Amniotic stem cell (primary cell): ENCODE measurements at places on chromosomes 1 and 21.

- DNase-seq, result no peak
Measured at GRCh38 chr21:21119091-21119490, 120.9 kb downstream of the NCAM2 start.

DNA sequence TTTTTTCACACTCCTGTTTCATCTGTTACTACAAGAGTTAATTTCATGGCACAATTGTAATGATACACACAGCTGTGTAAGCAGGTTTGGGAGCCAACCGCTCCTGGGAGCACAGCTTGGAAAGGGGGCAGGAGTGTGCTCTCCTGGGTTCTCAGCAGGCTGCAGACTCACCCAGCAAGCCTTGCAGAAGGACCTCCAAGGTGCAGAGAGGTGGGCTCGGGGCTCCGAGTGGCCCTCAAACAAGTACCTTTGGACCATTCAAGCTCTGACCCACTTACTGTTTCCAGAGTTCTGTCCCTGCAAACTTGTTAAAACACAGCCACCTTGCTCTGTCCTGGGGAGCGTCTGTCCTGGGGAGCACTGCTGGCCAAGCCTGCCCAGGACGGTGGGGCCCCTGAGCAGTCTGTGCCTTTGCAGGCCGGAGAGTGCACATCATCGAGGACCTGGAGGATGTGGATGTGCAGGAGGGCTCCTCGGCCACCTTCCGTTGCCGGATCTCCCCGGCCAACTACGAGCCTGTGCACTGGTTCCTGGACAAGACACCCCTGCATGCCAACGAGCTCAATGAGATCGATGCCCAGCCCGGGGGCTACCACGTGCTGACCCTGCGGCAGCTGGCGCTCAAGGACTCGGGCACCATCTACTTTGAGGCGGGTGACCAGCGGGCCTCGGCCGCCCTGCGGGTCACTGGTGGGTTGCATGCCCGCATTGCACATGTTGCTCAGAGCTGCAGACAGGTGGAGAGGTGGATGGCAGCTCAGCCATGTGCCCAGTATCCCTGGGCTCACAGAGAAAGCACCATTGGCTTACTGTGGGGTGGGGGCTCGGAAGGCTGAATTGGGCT lies 78.0 kb downstream of the OBSCN start:
- no peak for DNase-seq

DNA sequence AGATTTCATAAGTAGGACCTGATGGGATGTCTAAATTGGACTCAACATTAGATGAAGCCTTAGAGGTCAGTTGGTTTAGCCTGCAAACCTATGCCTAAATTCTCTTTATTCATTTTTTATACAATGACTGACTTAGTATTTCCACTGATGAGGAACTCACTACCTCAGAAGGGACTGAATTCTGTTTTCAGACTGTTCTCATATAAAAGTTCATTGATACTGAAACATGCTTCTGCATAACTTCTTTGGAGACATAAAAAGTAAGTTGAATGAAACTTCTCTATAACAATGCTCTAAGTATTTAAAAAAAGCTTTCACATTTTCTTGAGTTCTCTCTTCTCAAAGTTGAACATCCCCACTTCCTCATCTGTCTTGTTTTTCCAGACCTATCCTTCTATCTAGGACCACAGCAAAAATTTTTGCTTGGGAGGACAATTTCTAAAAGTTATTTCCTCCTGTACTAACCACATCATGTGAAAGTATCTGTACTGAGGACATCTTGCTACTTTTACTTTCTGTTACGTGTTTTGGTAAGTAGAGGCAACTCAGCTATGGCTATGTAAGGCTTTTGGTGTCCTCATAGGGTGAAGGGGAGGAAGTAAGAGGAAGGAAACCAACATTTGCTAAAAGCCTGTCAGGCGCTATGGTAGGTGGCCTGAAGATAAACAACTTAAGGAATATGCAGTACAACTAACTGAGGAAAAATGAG lies 64.1 kb downstream of the USP24 start:
- no peak for DNase-seq

DNA sequence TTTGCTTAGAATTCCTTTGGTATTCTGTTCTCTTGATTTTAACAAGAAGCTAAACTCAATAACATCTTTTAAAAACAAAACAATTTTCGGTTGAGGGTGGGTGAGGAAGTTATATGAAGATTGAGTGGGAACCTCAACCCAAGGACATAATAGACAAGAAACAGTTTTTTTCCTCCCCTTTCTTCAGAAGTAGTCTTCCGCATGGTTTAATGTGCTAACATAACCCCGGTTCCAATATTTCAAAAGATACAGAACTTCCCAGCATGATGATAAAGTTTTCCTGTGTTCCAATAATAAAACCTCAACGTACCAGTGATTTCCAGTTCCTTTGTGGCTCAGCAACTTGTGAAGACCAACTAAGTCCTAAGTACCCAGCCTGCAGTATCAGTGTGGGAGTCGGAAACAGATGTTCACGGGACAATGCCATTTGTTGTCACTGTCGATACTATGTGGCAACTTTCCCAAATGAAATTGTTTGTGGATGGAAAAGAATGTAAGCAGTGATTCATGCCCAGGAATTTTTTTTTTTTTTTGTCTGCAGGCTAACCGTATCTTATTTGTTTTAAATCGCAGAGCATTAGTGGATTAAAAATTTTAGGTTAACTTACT lies 48.5 kb downstream of the NR5A2 start:
- DNase-seq, result peak; percentile 43

DNA sequence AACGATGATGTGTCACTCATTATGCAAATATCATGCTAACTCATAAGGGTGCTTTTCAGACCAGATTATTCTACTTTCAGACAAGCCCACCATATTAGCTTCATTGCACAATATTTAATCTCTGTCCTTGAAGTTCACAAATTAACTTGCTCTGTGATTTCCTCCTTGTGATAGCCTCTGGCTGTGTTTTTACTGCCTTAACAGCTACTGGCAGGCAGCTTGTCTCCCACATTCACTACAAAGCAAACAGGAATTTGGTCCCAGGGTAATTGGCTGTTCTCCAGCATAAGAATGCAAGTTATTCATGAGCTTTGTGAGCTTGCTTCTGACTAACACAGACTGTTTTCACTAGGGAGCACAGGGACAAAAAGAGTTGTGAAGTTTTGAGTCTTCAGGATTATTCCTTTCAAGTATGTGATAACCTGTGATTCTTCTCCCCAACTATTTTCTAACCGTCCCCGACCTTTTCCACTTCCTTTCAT lies 87.9 kb upstream of the HMCN1 start:
- peak; percentile 91 for DNase-seq

- DNase-seq, result no peak
Measured at GRCh38 chr1:196685506-196685905, 33.7 kb downstream of the CFH start.

DNA sequence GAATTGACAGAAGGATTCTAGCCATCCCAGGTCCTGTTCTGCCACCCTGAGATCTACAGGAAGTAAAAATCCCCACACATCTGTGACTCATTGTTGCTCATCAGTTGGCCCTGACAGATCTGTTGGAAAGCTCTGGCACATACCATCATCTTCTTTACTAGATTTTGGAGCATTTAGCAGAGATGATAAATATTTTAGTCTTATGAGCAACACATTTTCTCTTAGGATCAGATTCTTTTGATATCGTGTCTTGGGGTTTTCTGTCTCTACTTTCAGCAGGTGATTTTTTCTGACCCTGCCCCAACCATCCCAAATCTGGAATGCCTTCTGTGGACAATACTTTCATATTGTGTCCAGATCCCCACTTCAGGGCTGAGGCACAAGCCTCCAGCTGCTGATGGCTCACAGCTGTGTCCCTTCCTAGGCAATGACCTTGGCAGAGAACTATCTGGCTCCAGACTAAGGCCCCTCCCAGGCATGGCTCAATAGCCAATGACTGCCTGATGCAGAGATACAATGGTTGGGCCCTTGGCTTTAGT lies 102.8 kb downstream of the GDAP2 start:
- peak; percentile 68 for DNase-seq

- DNase-seq, result no peak
Measured at GRCh38 chr1:218200979-218201378, 84.1 kb upstream of the RRP15 start.

- no peak for DNase-seq
Measured at GRCh38 chr1:91151702-91152101, 129.9 kb upstream of the ZNF644 start.

DNA sequence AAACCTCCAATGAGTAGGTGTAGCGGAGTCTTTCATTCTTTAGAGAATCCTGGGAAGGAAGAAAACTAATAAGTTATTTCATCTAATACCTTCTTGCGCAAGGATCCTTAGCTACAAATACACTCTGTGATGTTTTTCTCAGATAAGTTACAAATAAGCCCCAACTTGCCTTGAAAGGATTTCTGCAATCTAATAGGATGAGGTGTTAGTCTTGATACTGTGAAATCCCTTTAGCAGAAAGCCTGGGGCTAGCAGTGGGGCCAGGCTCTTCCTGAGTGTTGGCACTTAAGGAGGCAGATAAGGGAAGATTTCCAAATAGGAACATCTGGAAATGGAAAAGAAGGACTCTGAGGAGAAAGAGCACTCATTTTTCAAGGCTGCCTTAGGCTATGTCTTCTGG lies 168.0 kb upstream of the DAB1 start:
- DNase-seq, result no peak

DNA sequence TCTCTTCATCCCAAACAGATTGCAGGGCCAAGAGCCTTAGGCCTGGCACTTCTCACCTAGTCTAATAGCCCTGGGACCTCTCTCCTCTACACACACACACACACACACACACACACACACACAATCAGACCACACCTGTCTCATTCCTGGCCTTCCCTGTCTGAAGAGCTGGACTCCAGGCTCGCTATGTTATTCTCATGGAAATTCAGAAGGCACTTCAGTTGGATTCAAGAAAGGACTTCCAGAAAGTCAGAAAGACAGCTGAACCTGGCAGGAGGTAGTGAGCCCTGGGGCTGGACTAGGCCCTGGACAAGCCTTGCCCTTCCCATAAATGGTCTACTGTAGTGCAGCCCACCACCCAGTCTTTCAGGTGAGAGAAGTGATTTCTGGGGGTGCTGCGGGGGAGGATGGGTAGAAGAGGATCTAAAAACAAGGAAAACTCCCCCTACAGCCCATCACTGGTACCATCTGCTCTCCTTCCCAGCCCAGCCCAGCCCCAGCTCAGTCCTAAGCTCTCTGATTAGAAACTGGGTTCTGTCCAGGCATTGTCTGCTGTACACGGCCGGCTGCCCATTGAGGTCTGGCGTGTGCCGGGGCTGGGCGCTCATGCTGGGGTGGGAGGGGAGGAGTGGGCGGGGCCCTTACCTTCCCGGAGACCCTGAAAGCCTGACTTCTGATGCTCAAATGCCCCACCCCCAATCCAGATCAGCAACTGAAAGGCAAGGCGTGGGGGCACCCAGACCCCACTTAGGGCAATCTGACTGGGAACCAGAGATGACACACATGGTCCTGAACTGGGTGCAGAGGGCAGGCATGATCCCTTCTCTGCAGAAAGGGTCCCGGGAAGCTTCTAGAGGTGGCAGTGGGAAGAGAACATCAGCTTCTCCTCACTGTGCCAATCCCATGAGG lies 2.5 kb downstream of the KIF21B start:
- DNase-seq, result no peak

DNA sequence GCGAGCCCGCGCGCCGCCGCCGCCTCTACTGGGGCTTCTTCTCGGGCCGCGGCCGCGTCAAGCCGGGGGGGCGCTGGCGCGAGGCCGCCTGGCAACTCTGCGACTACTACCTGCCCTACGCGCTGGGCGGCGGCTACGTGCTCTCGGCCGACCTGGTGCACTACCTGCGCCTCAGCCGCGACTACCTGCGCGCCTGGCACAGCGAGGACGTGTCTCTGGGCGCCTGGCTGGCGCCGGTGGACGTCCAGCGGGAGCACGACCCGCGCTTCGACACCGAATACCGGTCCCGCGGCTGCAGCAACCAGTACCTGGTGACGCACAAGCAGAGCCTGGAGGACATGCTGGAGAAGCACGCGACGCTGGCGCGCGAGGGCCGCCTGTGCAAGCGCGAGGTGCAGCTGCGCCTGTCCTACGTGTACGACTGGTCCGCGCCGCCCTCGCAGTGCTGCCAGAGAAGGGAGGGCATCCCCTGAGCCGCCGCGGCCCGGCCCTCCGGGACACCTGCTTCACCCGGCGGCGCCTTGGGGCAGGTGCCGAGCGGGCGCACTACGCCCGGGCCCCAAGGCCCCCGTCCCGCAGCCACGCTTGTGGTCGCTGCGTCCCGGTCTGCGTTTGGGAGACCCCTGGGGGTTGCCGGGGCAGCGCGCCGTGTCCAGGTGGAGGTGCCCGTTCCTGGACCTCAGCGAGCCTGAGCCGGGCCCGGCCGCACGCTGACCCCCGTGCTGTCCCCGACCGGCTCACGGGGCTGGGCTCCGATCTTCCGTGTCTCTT lies 944 bp downstream of the B3GALT6 start:
- DNase-seq, result no peak

GRCh38 chr21:45531393-45532215 lies 10.6 kb downstream of the SLC19A1 start:
- no peak for DNase-seq

- DNase-seq, result no peak
Measured at GRCh38 chr1:927748-928147, 4.0 kb downstream of the SAMD11 start.

DNA sequence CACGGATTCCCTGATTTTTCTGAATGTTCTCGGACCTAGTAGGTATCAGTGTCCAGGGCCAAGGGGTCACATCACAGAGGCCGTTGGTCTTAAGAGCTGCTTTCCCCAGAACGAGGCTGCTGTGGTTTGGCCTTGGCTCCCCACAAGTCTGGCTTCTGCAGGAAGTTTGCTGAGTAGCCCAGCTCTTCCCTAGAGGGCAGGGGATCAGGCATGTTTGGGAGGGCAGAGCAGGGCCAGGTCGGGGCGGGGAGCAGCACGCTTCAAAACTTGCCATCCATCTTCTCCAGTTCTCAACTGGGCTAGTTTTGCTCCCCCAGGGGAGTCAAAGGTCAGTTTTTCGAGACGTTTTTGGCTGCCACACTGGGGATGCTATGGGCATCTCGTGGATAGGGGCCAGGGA lies 37.0 kb downstream of the MAN1C1 start:
- no peak for DNase-seq

- peak; percentile 32 for DNase-seq
Measured at GRCh38 chr1:32151319-32151787, 28.1 kb upstream of the TXLNA start.

DNA sequence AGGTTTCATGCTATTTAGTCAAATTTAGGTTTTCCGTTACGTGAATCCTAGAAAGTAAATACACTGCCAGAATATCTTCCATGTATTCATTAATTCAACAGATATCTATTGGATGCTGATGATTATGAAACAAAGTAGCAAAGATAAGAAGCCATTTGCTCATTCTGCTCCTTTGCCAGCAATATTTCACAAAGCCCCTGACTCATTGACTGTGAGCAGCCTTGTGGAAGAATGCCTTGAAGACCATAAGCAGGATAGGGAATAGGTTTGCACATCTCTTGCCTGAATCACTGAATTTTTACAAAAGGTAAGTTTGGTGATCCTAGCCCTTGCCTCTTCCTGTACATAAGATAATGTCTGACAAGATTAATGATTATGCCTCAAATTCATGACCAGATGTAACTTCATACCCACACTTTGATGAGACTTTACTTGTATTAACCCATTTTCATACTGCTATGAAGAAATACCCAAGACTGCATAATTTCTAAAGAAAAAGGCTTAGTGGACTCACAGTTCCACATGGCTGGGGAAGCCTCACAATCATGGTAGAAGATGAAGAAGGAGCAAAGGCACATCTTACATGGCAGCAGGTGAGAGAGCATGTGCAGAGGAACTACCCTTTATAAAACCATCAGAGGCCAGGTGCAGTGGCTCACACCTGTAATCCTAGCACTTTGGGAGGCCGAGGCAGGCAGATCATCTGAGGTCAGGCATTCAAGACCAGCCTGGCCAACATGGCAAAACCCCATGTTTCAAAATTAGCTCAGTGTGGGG lies 1.6 kb upstream of the PIGK start:
- no peak for DNase-seq
